LoVo (cell line): ENCODE measurements at places on chromosomes 3 and 15.
A peak's percentile ranks its signal among the peaks of the same experiment; 100 is the strongest.

- DNase-seq: no peak
Measured at GRCh38 chr3:72050048-72050632, 265.2 kb upstream of the PROK2 start.

DNA sequence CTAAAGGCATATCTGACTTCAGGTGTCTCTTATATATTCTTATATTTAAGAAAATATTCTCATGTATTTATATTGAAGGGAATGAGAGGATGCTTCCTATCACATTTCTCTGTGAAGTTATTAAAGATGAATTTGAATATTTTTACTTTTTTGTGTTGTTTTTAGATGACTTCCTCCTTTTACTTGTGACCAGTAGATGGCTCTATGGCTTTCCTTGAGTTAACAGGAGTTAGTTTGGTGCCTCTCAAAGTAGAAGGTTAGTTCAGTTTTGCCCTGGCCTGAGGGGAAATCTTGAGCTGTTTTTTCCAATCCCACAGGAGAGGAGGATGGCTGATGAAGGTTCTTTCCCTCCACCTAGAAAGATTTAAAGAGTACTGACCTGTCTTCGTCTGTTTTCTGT is 80.7 kb downstream of the SQOR start:
- DNase-seq: peak; percentile 16

DNA sequence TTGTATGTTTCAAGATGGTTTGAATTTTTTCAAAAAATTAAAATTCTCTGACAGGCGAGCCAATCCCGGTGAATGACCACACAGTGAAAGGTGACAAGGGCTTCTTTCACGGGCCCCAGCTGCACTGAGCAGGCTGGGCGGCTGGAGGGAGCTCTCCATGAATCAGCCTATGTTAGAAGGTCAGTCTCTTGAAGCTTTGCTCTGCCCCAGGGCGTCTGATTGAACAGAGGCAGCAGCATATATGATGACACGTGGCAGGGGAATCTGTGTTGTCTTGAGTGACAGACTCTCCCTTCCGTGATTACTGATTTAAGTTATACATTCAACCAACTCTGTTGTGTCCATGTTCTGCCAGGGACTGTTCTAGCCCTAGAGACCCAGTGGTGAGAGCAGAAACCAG is 51.5 kb downstream of the ISG20 start:
- no peak for DNase-seq

GRCh38 chr3:169813757-169814517 is 1.2 kb upstream of the LRRC34 start:
- DNase-seq: peak; percentile 17

DNA sequence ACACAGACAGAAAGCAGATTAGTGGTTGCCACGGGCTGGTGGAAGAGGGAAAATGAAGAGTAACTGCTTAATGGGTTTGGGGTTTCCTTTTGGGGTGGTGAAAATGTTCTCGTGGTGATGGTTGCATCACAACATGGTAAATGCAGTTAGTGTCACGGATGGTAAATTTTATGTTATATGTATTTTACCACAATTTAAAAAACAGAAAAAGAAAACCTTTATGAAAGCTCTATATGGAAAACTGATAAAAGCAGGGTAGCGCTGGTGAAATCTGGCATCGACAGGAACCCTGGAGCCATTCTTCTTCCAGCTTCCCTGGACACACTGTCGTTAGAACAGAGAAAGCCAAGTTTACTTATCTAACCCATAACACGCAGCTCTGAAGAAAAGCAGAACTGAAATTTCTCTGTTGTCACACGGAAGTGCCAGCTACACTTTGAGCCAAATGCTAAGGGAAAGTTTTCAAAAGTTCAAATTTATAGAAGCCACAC is 287.7 kb upstream of the NR2F2 start:
- DNase-seq: no peak

DNA sequence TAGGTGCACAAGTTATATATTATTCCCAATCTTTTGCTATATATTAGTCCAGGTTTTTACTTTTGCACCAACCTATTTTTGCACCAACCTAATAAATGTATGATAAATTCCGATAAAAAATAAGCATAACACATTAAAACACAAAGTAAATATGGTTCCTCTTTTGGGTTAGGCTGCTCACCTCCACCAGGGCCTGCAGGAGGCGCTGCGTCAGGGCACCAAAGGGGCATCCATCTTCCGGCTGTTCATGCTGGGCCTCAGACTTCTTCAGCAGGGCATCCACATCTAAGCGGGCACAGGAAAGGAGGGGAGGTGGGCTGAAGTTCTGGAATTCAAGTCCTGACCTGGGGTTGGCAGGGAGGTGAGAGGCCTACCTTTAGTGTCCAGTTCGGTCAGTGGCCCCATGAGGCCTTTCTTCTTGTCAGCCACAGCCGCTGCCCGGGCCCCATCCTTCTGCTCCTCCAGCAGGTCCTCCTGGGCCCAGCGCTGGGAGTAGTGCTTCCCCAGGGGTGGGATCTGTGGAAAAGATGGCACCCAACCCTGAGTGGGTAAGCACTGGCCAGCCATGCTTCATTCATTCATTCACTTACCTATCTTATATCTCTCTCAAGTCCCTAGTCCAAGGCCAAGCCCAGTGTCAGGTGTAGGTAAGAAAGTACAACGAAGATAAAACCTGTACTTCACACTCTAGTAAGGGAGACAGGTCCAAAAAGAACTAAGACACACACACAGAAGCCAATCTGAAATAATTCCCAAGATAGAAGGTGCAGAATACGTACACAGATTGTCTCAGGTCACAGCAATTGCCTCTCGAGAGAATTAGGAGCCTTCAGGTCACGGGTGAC is 5.2 kb downstream of the TADA3 start:
- DNase-seq: no peak

DNA sequence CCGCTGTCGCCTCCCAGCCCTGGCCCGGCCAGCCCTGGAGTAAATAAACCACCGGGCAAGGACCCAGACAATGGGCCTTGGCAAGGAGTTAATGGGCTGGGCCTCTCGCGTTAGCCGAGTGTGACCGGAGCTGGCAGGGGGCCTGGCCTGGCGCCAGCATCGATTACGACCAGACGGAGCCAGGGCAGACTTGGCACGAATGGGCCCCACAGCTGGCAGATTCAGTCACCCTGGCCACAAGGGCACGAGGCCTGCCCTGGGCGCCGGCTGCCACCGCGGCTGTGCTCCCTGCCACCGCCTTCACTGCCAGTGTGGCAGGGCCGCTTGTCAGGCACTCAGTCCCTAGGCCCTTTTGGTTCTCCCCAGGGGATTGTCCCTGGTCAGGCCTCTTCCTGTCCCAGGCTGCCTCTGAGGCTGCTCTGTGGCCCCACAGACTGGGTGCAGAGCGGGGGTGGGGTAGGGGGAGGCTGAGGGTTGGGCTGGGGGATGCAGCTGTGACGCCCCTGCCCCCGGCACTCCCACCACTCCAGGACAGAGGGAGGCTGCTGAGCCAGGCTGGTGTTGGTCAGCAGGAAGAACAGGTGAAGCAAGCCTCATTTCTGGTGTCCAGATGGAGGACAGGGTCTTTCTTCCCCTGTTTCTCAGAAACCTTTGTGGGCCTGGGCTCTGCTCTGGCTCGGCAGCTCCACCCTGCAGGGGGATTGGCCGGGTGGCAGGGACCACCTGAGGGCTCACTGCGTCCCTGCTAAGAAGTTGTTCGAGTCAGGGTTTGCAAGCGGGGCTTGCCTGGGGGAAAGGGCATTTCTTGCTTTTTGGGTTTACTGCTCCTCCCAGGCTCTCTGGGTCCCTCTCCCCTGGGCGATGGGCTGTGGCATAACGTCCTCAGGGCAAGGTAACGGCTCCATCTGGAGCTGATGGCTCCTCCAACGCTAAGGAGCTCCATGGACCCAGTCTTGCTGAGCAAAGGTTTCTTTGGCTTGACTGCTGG is 30.5 kb upstream of the SRP14 start:
- peak; percentile 96 for DNase-seq

GRCh38 chr3:142850395-142851023 is 38.4 kb downstream of the PCOLCE2 start:
- DNase-seq: peak; percentile 56

GRCh38 chr3:140403079-140403478 is 274.8 kb upstream of the TRIM42 start:
- DNase-seq: no peak

DNA sequence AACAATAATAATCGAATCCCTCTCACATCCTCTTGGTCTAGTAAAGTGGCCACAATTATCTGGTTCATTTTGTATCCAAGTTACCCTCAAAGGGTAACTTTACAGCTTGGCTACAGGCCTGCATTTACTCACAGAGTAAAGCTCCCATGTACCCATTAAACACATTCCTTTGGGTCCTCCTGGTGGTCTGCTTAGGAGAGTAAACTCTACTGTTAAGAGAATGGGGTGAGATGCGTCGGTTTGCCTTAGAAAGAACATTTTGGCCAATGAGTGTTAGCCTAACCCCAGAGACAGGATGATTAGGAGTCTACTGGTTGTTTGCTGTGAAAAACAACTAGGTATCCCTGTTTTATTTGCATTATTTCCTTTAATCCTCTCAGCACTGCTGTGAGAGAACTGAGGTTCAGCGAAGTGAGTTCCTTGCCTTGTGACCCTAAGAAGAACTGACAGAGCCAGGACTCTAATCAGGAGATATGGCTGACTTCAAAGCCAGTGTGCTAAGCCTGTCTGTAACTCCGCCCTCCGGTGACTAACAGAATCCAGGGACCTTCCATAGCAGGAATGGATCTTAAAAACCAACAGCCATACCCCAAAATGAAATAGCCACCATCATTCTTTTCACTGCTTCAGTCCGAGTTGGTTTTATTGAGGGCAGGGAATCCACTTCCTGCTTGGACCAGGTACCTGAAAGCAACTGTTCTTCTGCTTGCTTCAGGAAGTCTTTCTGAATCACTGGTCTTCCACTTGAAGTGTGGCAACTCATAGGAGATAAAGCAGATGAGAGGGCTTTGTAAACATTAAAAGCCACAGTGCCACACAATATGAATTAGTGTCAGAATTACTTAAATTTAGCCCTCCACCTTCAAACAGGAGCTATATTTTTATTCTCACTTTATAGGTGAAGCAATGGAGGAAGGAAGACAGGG is 317.3 kb upstream of the WNT5A start:
- no peak for DNase-seq

- no peak for DNase-seq
Measured at GRCh38 chr15:27784107-27784506, 315.0 kb downstream of the OCA2 start.

DNA sequence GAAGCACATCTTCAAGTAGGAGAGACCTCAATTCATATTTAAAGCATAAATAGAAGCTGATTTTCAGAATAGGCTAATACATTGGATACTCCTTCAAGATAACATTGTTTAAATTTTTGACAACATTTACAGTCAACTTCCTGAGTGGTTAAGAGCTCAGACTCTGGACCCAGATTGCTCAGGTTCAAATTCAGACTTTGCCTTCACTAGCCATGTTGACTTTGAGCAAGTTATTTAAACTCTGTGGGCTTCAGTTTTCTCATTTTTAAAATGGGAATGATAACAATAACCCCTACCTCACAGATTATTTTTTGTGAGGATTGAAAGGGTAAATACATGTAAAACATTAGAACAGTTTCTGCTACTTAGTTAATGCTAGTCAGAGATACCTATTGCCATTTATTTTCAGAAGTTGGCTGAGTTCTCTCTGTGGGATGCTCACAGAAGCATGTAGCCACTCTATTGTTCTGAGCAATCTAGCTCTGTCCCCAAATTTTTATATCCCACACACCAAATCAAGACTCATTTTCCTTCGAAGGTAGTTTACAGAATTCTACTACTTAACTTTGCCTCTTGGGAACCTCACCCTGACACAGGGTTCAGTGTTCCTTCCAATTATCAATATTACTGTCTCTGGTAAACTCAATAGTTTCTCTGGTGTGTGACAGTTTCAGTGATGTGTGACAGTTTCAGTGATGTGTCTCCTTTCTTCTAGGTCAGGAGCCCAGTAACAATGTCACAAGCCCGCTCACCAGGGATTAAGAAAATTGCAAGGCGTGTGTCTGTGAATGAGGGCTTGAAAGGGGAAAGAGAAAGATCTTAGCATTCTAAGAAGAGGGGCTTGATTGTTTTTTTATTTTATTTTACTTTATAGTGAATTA is 79.4 kb upstream of the OSTN start:
- DNase-seq: no peak

GRCh38 chr3:154851644-154852043 is 228.5 kb upstream of the MME start:
- no peak for DNase-seq

GRCh38 chr3:196537319-196537984 is 22.3 kb upstream of the SMCO1 start:
- no peak for DNase-seq

DNA sequence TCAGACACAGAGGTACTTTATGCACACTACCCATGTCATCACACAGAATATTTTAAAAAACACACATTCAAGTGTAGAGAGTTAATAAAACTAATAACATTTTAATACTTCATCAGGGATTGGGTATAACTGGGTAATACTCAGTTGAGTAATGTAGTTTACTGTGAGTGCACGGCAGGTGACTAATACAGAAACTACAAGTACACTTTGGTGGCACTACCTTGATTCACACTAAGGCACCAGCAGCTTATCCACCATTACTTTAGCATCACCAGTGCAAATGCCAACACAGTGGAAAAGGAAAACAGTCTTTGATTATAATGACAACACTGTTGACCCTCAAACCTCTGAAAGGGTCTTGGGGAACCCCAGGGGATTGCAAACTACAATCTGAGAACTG is 33.6 kb downstream of the ZNF280D start:
- no peak for DNase-seq

- no peak for DNase-seq
Measured at GRCh38 chr3:36405190-36405589, 24.9 kb downstream of the STAC start.

DNA sequence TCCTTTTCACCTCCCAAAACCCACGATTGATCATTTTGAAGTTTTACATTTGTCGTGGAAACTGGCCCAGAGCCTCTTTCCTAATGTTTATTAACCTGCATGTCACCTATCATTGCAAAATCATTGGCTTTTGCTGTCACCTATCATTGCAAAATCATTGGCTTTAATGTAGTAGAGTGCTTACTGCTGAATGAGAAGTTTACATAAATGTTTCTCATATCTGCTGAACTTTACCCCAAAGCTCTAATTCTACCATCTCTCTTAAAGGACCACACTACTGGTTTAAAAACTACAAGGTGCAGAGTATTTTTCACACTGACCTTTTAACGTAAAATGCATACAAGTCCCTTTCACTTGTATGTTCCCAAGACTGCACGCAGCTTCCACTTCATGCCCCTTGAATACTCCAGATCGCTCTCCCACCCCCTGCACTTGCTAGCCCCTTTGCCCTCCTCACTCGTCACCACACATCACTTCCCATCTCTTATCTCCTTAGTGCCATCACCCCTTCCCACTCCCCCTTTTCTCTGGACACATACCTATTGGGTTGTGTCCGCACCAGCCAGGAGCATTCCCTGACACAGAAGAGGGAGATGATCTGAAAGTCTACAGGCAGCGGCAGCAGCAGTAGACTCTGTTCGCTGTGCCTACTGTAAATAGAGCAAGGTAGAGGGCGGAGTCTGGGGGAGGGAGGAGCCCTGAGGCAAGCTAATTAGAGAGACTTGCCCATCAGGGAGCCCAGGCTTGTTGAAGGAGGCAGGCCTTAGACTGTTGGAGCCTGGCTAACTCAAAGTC is 30.2 kb upstream of the ATOSA start:
- DNase-seq: no peak

- DNase-seq: no peak
Measured at GRCh38 chr15:101027920-101028319, 108.8 kb downstream of the LRRK1 start.

GRCh38 chr3:160968761-160969160 is 136.4 kb downstream of the B3GALNT1 start:
- DNase-seq: no peak

GRCh38 chr3:36981006-36981405 is 11.9 kb downstream of the EPM2AIP1 start:
- DNase-seq: no peak

- no peak for DNase-seq
Measured at GRCh38 chr3:41394896-41395295, 195.6 kb downstream of the CTNNB1 start.

GRCh38 chr15:71120428-71120944 is 5.2 kb downstream of the THSD4 start:
- DNase-seq: peak; percentile 48
